ENCODE measurements at places on chromosomes 6 and 20. TPM values are rescaled to one million over a fixed set of nuclear protein-coding genes. Genes with fewer than 3 reads are reported as not detected.

GRCh38 chr6:40535110-40535818, 51.9 kb downstream of the LRFN2 start:
- peaks cover 4% of the 10 kb centered on the region for H3K27me3 ChIP-seq
- no peak overlapping the region for H3K4me3 ChIP-seq
- no peaks in the 10 kb centered on the region for H3K4me1 ChIP-seq
- no peak for DNase-seq

DNA sequence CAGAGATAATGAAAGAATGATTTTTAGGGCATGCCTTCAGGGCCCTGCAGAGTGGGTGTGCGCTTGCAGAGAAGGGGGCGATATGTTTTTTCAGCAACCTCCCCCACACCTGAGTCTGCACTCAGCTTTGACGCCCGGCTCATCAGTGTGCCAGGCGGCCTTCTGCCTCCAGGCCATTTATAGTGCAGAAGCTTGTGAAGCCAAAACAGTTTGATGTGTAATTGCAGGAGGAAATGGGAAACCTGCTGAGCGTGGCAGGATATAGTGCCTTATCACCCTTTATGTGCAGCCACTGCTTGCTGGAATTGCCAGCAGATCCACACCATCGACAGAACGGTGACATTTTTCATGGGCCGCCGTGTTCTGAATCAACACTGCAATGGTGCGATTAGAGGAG, 178.2 kb downstream of the CDH4 start:
- peaks cover 2% of the 10 kb centered on the region for H3K27me3 ChIP-seq
- H3K27ac ChIP-seq = no peak overlapping the region
- no peaks in the 10 kb centered on the region for H3K36me3 ChIP-seq
- no peaks in the 10 kb centered on the region for H3K4me1 ChIP-seq
- no peak overlapping the region for H3K4me3 ChIP-seq

GRCh38 chr6:29576056-29576455, 8.9 kb upstream of the OR2H2 start:
- peaks cover 13% of the 10 kb centered on the region for H3K27me3 ChIP-seq
- no peak for DNase-seq
- H3K27ac ChIP-seq = no peak overlapping the region
- no peak overlapping the region for H3K4me3 ChIP-seq
- no peaks in the 10 kb centered on the region for H3K4me1 ChIP-seq

- H3K4me3 ChIP-seq = no peak overlapping the region
- H3K27me3 ChIP-seq = no peaks in the 10 kb centered on the region
- no peaks in the 10 kb centered on the region for H3K36me3 ChIP-seq
- peaks cover 11% of the 10 kb centered on the region for H3K4me1 ChIP-seq
These were observed 8.7 kb downstream of the MAP1LC3A start for GRCh38 chr20:34566978-34567891.

- H3K36me3 ChIP-seq = no peaks in the 10 kb centered on the region
- H3K27ac ChIP-seq = no peak overlapping the region
- H3K4me1 ChIP-seq = no peaks in the 10 kb centered on the region
These were observed 89.1 kb upstream of the MPC1 start for GRCh38 chr6:166471797-166472260.

- no peak overlapping the region for H3K4me3 ChIP-seq
- H3K27me3 ChIP-seq = no peaks in the 10 kb centered on the region
- peaks cover 1% of the 10 kb centered on the region for H3K36me3 ChIP-seq
- no peak overlapping the region for H3K27ac ChIP-seq
- DNase-seq = no peak
These were observed 11.8 kb upstream of the HBS1L start for GRCh38 chr6:135066397-135066796.

The BPIFB4 gene
- total RNA-seq = not detected

DNA sequence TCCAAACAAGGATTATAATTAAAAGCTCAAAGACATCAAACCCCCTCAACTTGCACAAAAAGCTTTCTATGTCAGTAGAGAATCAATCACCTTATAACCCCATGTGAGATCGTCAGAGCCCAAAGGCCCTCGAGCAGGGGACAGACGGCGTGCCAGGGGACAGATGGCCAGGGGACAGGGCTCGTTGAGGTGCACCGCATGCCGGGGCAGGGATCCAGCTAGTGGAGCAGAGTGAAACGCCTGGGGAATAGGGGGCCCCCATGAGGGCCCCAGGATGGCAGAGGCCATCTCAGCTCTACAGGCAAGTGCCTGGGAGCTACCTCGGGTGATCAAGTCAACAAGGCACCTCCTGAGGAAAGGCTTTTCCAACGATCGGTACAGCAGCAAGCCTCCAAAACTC, 28.6 kb downstream of the DIDO1 start:
- no peak for DNase-seq
- no peak overlapping the region for H3K4me3 ChIP-seq
- no peaks in the 10 kb centered on the region for H3K27me3 ChIP-seq
- H3K27ac ChIP-seq = no peak overlapping the region
- H3K36me3 ChIP-seq = peaks cover 35% of the 10 kb centered on the region

DNA sequence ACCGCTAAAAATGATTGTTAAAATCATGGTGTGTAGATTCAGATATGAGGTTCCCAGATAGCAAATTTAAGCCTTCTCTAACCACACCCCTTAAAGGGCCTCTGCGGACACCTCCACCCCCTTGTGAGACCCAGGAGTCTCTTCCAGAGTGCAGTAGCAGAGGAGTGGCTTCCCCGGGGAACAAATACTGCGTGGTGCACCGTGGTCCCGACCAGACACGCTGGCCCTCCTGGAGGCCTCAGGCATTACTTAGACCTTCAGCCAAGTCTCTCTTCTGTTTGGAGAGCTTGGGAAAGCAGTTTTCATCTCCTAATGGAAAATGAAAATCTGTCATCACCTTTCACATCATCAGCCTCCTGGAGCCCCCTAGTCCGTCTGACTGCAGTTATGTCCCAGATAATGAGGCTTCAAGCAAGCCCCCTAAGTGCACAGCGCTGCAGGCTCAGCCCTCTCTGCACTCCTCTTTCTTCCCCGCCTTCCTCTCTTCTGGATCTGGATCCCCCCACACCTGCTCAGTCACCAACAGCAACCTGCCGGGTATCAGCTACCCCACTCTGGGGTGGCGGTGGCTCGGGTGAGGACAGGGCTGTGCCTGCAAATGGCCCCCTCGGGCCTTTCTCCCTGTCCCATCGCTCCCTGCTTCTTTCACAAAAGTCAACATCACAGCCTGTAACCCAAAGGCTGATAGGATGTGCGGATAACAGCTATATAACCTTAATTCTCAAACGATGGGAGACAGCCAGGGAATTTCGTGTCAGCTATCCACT, 58.8 kb upstream of the TAGAP start:
- peak overlapping the region; percentile 67 for H3K4me3 ChIP-seq
- H3K36me3 ChIP-seq = no peaks in the 10 kb centered on the region
- no peak for DNase-seq
- peaks cover 84% of the 10 kb centered on the region for H3K4me1 ChIP-seq

DNA sequence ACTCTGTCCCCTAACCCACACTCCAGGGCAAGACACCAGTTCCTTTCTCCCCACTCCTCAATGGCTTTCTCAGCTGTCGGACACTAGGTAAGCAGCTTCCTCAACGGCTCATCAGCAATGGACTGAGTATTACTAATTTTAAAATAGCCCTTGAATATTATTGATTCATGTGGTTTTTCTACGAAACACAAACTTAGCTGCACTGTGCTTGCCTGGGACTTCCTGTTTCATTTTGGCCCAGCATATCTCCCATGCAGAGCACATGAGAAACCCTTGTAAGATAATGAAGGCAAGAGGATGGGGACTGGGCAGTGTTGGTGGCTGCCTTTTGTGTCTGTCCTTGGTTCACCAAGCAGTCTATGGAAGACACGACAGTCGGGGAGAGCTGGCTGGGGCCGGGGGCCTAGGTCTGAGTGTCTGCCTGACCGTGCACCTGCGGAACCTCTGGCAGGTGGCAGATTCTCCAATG, 48.9 kb downstream of the RNASET2 start:
- peak overlapping the region; percentile 62 for H3K27ac ChIP-seq
- DNase-seq = no peak

DNA sequence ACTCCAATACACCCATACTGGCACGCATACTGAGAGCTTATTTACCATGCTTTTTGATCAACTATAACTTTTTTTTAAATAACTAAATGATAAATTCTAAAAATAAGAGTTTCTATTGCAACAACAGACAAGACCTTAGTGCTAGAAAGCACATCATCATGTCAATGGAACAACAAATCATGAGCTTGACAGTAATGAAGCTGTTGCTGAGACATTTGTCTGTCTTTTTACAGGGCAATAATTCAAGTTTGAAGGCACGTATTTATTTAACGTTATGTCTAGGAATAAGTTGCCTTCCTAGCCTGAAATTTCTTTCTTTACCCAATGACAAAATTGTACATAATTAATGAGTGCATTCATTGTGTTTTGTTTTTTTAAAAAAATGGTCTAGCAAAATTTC, 299.2 kb downstream of the EYA4 start:
- H3K4me1 ChIP-seq = no peaks in the 10 kb centered on the region
- no peak overlapping the region for H3K4me3 ChIP-seq
- no peak for DNase-seq
- peaks cover 2% of the 10 kb centered on the region for H3K27me3 ChIP-seq

The MAP7 gene
- 2.3 TPM for total RNA-seq

DNA sequence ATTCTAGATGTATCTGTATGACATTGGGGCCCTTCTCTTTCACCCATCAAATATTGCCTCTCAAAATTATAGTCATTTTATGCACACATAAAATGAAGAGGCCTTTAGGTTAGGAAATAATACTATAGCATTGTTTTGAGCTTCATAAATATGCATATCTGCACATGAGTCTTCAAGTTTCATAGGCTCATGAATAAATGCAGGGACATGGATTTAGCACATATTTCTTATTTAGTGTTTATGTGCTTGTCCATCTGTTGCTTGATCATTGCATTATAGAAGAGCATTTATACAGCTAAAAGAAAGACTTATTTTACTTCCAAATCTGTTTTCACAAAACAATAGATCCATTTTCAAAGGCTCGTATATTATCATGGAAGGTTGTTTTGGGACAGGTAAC, 455.8 kb downstream of the EPM2A start:
- no peaks in the 10 kb centered on the region for H3K27me3 ChIP-seq
- no peaks in the 10 kb centered on the region for H3K36me3 ChIP-seq
- no peak overlapping the region for H3K27ac ChIP-seq
- DNase-seq = no peak
- no peaks in the 10 kb centered on the region for H3K4me1 ChIP-seq

The BPIFB1 gene
- total RNA-seq = not detected

The CEP250 gene
- 45.6 TPM for total RNA-seq

DNA sequence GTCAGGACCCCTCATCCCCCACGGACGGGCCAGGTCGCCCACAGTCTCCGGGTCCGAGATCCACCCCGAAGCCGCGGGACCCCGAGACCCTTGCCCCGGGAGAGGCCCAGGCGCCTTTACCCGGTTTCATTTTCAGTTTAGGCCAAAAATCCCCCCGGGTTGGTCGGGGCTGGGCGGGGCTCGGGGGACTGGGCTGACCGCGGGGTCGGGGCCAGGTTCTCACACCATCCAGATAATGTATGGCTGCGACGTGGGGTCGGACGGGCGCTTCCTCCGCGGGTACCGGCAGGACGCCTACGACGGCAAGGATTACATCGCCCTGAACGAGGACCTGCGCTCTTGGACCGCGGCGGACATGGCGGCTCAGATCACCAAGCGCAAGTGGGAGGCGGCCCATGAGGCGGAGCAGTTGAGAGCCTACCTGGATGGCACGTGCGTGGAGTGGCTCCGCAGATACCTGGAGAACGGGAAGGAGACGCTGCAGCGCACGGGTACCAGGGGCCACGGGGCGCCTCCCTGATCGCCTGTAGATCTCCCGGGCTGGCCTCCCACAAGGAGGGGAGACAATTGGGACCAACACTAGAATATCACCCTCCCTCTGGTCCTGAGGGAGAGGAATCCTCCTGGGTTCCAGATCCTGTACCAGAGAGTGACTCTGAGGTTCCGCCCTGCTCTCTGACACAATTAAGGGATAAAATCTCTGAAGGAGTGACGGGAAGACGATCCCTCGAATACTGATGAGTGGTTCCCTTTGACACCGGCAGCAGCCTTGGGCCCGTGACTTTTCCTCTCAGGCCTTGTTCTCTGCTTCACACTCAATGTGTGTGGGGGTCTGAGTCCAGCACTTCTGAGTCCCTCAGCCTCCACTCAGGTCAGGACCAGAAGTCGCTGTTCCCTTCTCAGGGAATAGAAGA, 978 bp downstream of the HLA-A start:
- H3K4me1 ChIP-seq = peaks cover 58% of the 10 kb centered on the region
- peak overlapping the region; percentile 95 for H3K4me3 ChIP-seq
- peaks cover 48% of the 10 kb centered on the region for H3K36me3 ChIP-seq
- no peaks in the 10 kb centered on the region for H3K27me3 ChIP-seq
- H3K27ac ChIP-seq = peak overlapping the region; percentile 84
- no peak for DNase-seq

The PRRT1 gene
- total RNA-seq = 0.57 TPM

- H3K4me1 ChIP-seq = peaks cover 4% of the 10 kb centered on the region
- H3K4me3 ChIP-seq = no peak overlapping the region
- no peak for DNase-seq
- H3K36me3 ChIP-seq = peaks cover 14% of the 10 kb centered on the region
- no peaks in the 10 kb centered on the region for H3K27me3 ChIP-seq
- H3K27ac ChIP-seq = no peak overlapping the region
These were observed 30.7 kb downstream of the ASIP start for GRCh38 chr20:34271956-34272355.

DNA sequence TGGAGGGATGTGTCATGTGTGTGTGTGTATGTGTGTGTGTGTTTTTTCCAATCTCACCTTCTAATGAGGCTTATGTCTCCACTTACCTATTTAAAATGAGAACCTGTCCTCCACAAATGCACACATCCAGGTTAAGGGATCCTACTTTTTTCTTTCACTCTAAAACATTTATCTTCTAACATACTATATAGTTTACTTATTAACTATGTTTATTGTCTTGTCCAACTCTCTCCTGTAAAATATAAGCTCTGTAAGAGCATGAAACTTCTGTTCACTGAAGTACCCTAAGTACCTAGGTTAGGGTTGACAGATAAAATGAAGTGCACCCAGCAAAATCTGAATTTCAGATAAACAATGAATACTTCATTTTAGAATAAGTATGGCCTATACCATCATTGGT, 29.2 kb upstream of the RBM24 start:
- no peak for DNase-seq
- H3K27me3 ChIP-seq = peaks cover 1% of the 10 kb centered on the region
- no peaks in the 10 kb centered on the region for H3K4me1 ChIP-seq
- H3K36me3 ChIP-seq = no peaks in the 10 kb centered on the region
- no peak overlapping the region for H3K27ac ChIP-seq

The ZNF831 gene
- total RNA-seq = 3.4 TPM

The ULBP3 gene
- total RNA-seq = not detected

GRCh38 chr6:110055387-110055735, 77.2 kb downstream of the GPR6 start:
- no peak for DNase-seq
- peaks cover 20% of the 10 kb centered on the region for H3K27me3 ChIP-seq
- H3K4me3 ChIP-seq = no peak overlapping the region
- H3K4me1 ChIP-seq = no peaks in the 10 kb centered on the region
- no peak overlapping the region for H3K27ac ChIP-seq

Measured in activated T-helper 1 cell treated with anti-CD3 and anti-CD28 coated beads, Interleukin-12 subunit alpha, Interleukin-12 subunit beta, Interleukin-2, Interleukin-4 antibody, amounts not matched to agents 30 ng/mL and 10 ng/mL and 1 ng/mL, durations not matched to agents 14 hours and 24 hours and 36 hours (primary cell).